ENCODE measurements at places on chromosomes 5 and 9.

GRCh38 chr5:61603211-61603908 is 271.3 kb downstream of the ZSWIM6 start:
- DNase-seq: no peak

DNA sequence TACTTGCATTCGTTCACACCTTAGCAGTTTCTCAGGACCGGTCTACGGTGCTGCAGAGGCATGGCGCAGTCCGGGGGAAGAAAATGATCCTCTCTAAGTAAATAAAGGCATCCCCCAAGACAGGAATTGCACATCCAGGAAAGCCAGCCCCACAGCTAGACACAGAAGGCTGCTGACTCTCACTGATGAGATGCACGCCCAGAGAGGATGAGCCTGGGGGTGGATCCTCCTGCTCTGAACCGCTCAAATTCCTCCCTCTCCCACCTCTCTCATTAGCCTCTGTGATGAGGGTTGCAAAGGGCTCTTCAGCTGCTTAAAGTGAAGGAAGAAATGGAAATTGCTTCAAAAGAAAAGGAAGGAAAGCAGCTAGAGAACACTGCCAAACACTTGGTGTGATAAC is 132.4 kb downstream of the TTLL11 start:
- no peak for DNase-seq

- DNase-seq: no peak
Measured at GRCh38 chr5:12343558-12343957, 439.3 kb upstream of the CTNND2 start.

DNA sequence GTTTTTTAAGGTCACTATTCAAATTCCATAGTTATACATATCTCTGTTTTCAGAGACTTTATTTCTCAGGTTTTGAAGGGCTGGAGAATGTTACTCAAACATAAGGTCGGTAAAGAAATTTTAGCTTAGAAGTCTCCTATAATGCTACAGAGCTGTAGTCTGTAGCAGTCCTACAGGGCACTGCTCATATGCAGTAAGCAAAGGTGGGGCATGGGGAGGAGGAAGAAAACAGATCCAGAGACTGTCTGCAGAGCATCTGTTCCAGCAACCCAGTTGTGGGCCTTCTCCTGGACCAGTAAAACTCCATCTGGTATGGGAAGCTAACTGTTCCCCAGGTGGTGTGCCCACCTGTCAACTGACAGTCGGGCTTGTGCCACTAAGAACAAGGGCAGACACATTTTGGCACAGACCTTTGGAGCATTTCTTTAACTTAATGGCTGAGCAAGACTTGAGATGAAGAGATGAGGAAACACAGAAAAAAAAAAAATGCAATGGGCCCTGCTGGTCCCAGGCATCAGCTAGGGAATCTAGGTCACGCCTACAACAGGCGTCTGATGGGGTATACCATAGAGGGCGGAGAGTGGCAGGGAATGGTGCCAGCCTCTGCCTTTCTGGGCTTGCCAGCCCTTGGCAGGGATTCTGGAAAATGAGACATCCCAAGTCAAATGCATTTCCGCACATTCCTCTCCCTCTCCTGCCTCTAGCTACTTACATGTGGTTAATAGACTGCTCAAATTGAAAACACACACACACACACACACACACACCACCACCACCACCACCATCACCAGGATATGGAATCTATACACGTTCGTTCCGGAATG is 218.9 kb downstream of the ARL15 start:
- no peak for DNase-seq

- no peak for DNase-seq
Measured at GRCh38 chr5:129177451-129177850, 82.9 kb downstream of the ISOC1 start.

DNA sequence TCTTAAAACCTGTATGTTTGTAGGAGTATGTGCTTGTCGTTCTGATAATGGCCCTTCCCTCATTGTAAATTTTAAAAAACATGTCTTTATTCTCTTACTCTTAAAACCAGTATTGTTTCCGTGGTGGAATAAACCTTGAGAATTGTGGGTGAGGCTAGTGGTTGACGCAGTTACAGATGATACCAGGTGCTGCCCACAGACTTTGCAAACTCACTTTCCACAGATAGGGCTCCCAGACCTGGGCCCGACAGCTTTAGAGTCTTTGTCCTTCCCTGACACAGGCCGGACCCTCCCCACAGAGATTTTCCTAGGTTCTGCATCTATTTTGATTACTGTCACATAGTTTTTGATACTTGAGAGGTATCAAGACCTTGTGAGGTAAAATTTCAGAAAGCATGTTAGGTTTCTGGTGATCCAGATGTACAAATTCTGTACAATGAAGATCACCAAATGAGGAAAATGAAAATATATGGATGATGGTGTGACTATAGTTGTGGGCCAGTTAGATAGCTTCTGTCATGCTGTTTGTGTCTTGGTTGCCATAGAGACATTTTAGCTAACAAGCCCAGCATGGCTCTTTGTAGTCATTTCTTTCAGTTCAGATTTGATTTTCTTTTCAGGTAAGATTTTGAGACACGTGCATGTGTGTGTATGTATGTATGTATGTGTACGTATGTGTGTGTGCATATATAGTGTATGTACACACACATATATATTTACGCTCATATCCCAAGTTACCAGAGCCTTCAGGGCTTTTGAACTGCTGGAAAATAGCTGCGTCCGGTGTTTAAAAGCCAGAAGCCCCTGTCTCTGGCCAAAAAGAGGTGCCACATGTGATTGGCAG is 33.8 kb downstream of the DMRT1 start:
- DNase-seq: no peak

- DNase-seq: no peak
Measured at GRCh38 chr5:161311146-161311708, 235.3 kb downstream of the GABRB2 start.

DNA sequence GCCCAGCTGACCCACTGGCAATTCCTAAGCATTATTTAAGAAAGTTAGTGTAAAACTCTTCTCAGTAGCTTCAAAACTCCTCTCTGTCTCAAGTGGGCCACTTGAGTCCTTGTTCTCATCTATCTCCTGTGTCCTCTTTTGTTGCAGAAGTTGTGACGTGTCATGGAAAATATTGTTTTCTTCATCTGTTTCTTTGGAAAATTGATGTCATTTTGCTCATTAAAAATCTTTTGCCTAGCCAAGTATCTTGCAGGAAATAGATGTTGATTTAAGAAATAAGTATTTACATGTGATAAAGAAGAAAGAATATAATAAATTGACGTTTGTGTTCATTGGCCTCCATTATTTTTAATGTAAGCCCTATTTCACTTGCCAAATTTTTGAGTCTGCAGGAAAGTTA is 1158.4 kb upstream of the SEMA6A start:
- no peak for DNase-seq

DNA sequence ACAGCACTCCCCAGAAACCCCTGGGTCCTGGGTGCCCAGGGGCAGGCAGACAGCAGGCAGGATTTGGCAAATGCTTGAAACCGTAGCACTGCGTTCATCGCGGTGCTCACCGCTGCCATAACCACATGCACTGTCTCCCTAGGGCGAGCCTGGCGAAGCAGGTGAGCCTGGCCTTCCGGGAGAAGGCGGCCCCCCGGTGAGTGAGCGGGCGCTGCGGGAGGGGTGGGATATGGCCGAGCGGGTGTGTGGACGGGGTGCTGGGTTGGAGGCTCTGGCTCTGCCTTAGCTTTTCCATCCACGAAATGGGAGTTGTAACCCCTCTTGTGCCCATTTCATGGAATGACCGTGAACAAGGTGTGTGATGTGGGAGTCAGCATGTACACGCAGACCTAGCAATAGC is 66.8 kb upstream of the FCN2 start:
- DNase-seq: no peak

DNA sequence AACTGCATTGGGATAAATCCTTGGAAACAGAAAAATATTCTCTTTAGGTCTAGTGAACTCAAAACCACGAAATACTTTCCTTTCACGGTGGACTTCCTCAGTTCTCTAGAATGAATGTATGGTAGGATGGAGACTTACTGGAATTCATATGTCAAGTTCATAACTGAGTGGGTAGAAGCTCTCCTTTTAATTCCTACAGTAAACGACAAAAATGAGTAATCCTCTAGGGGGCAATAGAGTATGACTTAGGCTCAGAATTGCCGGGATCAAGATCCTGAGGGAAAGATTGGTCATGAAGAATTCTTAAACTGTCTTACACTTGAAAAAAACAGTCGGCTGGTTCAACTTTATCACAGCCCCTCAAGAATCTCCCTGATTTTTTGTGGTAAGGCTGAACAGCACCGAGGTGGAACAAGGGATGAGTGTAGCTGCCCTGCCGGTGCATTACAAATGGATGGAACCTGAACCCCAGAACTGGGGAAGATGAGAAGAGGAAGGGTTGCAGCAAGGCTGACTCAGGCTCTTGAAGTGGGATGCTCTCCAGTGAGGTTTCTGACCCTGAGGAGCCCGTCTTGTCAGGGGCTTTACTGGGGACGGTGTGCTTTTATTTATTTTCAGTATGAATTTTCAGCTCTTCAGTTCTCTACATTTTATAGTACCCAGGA is 14.0 kb upstream of the LOX start:
- DNase-seq: no peak

- no peak for DNase-seq
Measured at GRCh38 chr9:75197561-75197960, 109.2 kb downstream of the OSTF1 start.

DNA sequence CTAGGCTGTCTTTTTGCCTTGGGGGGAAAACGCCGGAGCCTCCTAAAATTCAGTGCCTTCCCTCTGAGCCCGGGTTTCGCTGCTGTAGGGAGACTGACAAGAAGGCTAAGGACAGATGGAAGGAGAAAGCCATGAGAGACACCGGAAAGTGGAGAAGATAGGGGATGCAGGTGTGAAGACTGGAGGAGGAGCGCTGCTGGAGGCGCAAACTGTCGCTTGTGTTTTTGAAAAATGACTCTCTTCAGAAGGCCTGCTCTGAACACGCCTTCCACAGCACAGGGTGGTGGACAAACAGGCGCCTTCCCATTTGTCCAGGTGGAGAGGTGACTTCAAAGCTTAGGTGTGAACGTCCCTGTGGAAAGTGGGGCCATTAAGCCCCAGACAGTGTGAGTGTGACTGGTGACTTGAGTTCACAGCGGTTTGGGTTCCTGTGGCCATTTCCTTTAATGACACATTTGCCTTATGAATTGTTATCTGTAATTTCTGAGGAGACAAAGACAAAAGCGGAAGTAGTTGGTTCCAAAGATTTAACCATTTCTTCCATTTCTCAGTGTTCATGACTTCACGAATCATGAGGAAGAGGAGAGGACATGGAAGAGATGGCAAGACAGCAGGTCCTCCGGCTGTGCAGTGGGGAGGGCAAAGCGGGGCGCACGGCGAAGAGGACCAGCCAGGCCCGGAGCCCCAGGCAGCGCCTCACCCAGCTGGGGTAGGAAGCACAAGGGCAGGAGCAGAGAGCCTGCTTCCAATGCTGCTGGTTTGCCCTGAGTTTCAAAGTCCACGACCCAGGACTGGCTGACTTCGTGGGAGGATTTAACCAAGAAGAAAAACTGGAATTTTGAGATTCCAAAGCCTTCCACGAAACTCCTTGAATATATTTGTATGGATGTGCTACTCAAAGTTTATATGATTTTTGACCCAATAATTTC is 27.8 kb upstream of the SEMA4D start:
- DNase-seq: no peak

DNA sequence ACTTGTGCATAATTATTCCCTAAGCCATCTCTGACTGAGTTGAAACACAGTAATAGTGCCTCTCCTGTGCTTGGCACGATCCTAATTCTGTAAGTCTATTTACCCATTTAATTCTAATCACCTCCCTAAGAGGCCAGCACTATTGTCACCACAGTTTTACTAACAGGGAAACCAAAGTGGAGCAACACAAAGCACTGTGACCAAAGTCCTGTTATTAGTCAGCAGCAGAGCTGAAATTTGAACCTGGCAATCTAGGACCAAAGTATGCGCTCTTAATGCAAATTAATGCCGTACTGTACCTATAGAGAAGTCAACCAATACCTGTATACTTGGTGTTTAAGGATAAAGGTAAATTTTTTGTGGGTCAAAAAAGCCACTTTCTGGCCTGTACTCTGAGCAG is 77.1 kb upstream of the CNTLN start:
- no peak for DNase-seq

- DNase-seq: no peak
Measured at GRCh38 chr5:120405286-120405864, 58.7 kb upstream of the PRR16 start.

GRCh38 chr9:96612105-96612965 is 7.3 kb downstream of the CDC14B start:
- DNase-seq: no peak

- DNase-seq: no peak
Measured at GRCh38 chr5:133817456-133817855, 151.0 kb downstream of the C5orf15 start.

Data from stimulated activated CD8-positive, alpha-beta memory T cell treated with anti-CD3 and anti-CD28 coated beads, Interleukin-15, amount 100 ng/mL, for 4 hours (primary cell).